Stimulated activated CD4-positive, alpha-beta T cell treated with anti-CD3 and anti-CD28 coated beads, Interleukin-4, amount 100 ng/mL, for 1 hour (primary cell): ENCODE measurements at places on chromosomes 7 and 10.
A peak's percentile ranks its signal among the peaks of the same experiment; 100 is the strongest.

- DNase-seq, result no peak
Observed at GRCh38 chr10:102113261-102113955, 6.8 kb downstream of the LDB1 start.

- no peak for DNase-seq
Observed at GRCh38 chr7:135620980-135621850, 41.1 kb upstream of the STMP1 start.

DNA sequence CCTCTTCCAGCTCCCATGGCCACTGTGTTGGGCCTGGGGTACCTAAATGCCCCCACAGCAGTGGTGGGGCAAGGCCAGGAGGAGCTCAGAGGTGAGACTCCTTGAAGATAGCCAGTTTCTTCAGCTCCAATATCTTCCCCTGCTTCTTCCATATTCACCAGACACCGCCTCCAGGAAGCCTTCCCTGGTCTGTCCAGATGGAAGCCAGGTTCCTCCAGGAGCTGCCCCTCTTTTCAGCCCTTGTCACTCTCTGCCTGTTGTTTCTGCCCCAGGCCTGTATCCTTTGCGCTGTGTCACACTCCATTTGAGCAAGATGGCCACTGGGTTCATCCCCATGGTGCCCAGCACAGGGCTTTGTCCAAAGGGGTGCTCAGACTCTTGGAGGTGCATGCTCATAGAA lies 127.7 kb downstream of the MYL10 start:
- DNase-seq, result no peak

- DNase-seq, result no peak
Observed at GRCh38 chr7:47066976-47067614, 514.8 kb downstream of the TNS3 start.

GRCh38 chr10:114010316-114010715 lies 33.4 kb upstream of the ADRB1 start:
- DNase-seq, result no peak

DNA sequence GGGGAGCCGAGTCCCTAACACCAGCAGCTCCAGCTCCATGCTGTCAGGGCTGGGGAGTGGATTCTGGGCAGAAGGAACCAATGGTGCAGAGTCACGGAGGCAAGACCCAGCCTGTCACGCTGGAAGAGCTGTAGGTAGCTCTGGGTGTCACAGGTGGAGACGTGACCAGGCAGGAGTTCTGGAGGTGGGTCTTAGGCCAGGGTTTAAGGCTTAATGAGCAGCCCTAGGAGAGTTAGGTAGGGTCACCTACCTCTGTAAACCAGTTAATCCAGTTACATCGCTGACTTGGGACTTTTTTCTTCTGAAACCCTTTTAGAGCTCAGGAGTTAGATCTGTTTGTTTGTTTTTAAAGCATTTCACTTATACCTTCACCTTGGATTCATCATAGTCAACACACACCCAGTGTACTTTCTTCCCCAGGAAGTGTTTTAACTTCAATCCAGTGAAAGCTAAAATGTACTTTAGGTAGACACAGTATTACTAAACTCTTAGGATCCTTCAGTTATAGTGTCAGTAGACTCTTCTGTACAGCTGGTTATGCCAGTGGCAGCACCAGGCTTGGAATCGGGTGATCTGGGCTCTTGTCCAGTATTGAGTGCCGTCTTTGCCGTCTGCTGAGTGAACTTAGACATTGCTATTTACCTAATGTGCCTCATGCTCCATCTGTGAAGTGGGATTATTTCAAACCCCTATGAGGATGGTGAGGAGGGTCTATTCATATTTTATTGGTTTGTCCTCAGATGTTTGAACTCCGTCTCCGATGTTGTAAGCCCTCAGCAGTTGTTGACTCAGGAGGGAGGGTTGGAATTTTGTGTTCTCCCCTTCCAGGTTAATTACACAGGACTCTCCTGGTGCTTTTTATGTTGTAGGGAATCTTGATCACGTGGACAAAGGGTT lies 31.0 kb downstream of the TACR2 start:
- no peak for DNase-seq

DNA sequence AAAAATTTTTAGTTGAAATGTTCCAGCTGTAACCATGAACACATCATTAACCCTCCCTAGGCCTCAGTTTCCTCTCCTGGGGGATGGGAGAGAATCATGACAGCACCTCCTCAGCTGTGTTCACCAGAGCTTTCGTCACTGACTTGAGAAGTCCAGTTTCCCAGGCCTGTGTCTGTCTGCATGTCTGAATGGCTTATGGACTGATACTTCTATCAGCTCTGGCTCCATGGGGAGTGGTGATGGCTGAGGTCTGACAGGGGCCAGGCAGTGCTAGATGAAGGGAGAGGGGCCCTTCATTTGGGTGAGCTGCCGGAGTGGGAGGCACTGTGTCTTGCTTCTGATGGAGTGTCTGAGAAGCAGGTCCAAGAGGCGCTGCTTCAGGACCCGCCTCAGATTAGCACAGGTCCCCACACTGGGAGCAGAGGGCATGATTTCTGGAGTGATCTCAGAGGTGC lies 192.9 kb downstream of the PTPN20 start:
- DNase-seq, result no peak

- DNase-seq, result no peak
Observed at GRCh38 chr10:5620223-5620721, 46.1 kb downstream of the ASB13 start.

GRCh38 chr7:34837801-34838201 lies 179.8 kb downstream of the NPSR1 start:
- no peak for DNase-seq

GRCh38 chr10:8318956-8319355 lies 264.5 kb downstream of the GATA3 start:
- DNase-seq, result no peak

GRCh38 chr10:70593513-70593890 lies 9.0 kb downstream of the PRF1 start:
- DNase-seq, result no peak

GRCh38 chr10:34655286-34656170 lies 159.6 kb downstream of the PARD3 start:
- no peak for DNase-seq

GRCh38 chr10:86366033-86366901 lies at the start of gene GRID1:
Gene GRID1, minus strand, starts transcription at chr10:86366795.
- DNase-seq, result peak; percentile 36

DNA sequence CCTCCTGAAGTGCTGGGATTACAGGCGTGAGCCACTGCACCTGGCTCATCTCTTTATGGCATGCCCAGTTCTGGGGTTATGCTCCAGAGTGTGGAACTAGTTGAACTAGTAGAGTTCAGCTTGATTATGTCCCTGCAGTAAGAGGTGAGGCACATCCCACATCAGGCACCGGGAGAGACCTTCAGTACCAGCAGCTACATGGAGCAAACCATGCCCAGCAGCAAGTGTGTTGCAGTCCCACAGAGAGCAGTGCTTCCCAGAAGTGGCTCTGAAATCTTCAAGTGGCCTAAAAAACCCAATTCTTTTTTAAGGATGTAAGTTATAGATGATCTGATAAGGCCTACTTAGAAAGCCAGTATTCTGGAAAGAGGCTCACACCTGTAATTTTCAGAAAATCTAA lies 331.9 kb upstream of the PRKCQ start:
- no peak for DNase-seq

GRCh38 chr10:56836659-56837058 lies 475.6 kb upstream of the ZWINT start:
- no peak for DNase-seq

DNA sequence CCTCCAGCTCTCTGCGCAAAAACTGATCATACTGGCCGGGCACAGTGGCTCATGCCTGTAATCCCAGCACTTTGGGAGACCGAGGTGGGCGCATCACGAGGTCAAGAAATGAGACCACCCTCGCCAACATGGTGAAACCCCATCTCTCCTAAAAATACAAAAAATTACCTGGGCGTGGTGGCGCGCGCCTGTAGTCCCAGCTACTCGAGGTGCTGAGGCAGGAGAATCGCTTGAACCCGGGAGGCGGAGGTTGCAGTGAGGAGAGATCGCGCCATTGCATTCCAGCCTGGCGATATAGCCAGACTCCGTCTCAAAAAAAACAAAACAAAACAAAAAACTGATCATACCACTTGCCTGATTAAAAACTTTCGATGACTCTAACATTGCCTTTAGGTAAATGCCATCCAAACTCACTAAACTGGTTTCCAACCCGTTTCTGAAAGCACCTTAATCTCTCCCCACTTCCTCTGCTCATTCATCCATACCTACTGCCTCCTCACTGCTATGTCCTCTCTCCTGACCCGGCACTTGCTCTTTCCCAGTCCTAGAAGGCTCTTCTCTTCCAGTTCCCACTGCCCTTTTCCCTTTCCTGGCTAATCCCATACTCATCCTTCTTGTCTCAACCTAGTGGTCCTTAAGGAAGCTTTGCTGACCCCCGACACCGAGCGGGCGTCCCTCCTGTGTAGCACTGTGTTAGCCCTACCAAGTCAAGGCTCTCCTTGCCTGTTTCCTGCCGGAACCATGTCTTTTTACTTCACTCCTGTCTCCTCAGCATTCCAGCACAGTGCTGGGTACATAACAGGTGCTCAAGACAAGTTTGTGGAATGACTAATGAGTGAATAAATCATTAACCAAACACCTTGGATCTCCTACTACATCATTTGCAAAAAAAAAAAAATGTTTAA lies 686 bp upstream of the MIOS start:
- DNase-seq, result no peak

- peak; percentile 40 for DNase-seq
Observed at GRCh38 chr7:21338728-21339164, 89.1 kb upstream of the SP4 start.

GRCh38 chr7:31323101-31323500 lies 17.4 kb downstream of the NEUROD6 start:
- no peak for DNase-seq

DNA sequence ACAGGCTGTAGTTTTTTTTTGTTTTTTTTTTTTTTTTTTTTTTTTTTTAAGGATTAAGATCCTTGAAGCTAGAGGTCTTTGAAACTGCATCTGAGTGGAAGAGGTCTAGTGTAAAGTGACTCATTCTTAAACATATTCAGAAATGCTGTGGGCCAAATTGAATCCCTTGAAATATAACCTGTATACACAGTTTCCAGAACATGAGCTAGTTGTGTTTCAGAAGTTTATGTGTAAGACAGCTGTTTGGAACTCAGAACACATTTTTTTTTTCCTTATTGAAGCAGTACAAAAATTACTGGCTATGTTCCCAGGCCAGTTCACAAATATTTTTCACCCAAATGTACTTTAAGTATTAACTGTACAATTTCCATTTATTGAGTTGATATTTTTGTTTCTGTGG lies 67.9 kb downstream of the PPP1R9A start:
- DNase-seq, result no peak

GRCh38 chr7:159027056-159027788 lies 117.4 kb downstream of the VIPR2 start:
- DNase-seq, result no peak

DNA sequence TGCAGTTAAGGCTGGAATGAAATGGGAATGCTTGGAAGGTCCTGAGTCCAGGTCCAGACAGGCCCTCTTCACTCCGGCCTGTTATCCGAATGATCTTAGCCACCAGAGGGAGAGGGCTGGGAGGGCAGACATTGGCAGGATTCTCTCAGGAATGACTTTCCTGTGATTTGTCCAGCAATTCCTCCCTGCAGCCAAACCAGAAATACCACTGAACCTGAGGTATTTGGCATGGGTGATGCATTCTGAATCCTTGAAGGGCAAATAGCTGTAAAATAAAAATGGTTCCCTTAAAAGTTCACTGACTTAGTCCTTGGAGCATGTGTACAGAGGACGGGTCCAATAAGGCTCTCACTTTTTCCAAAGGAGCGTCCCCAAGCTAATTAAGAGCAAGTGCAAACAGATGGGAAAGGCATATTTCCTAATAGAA lies 77.5 kb upstream of the HABP2 start:
- no peak for DNase-seq

DNA sequence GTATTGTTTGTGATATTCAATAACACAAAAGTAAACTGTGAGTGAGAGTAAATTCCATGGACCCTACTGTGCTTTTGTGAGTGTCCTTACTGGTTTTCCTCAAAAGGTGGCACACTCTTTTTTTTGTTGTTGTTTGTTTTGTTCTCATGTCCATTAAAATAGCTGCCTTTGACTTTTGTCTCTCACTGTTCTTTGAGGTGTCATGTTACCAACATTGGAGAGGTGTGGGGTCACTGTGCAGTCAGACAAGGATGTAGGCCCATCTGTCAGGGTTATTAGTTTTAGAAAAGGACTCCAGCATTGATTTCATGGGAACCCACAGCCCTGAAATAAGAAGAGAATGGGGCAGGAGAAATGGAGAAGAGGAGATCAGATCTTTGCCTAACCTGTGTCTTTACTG lies 383.1 kb downstream of the SORCS3 start:
- no peak for DNase-seq

- no peak for DNase-seq
Observed at GRCh38 chr10:58412502-58412961, 27.3 kb downstream of the TFAM start.

DNA sequence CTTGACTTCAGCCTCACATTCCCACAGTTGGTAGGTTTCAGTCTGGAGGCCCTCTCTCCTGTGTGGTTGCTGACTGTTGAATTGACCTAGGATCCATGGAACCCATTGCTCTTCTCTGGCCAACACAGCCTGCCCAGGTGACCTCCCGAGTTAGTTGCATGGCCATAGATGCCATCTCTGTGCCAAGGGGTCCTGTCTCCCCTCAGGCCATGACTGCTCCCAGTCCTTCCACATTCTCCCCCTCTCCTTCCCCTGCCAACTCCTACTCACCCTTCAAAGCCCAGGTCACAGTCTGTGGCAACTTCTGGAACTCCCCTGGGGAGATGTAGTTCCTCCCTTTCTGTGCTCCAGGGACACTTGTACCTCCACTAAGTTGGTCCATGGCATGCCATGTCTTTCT lies 67.3 kb upstream of the GRB10 start:
- DNase-seq, result no peak
